Type B pancreatic cell (in vitro differentiated cells): ENCODE measurements at places on chromosomes 7 and 10.

DNA sequence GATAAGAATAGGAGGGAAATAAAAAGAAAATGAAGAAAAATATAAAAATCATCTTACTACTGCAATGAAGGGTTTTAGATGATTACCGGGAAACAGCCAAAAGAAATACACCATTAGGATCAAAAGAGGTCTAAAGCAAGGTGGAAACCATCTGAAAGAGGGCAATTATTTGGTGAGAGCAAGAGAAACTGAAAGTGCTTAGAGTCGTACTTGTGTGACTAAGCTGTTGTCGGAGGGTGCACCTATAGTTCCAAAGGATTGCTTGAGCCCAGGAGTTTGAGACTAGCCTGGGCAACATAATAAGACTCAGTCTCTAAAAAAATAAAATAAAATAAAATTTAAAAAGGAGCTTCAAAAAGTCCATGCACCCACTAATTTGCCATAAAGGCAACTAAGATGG, 169.5 kb downstream of the DKK1 start:
- DNase-seq = no peak

DNA sequence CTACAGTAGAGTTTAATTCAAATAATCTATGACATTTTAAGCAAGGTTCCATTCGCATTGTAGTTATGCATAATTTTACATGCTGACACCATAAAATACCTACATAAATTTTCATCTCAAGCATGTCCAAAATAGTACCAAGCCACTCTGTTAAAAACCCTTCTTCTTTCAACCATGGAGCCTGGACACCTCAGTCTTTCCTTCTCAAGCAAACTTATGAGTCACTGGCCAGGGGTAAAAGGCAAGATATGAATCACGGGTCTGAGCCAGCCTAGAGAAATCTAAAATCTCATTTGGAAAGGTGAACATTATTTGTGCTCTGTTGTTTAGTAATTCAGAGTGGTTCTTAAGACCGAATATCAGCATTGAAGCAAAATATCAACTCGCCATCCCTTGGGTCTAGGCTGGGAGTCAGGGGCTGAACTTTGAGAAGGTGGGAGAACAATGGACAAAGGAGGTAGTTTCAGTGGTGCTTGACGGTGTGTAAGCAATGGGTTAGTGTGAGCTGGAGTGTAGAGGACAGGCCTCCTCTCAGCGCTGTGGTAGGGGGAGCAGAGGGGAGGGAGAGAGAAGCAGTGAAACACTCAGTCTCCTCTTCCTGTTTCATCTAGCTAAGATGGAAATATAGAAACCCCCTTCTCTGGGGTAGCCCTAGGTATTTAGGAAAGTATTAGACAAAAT, 19.1 kb upstream of the GPAM start:
- DNase-seq = no peak

DNA sequence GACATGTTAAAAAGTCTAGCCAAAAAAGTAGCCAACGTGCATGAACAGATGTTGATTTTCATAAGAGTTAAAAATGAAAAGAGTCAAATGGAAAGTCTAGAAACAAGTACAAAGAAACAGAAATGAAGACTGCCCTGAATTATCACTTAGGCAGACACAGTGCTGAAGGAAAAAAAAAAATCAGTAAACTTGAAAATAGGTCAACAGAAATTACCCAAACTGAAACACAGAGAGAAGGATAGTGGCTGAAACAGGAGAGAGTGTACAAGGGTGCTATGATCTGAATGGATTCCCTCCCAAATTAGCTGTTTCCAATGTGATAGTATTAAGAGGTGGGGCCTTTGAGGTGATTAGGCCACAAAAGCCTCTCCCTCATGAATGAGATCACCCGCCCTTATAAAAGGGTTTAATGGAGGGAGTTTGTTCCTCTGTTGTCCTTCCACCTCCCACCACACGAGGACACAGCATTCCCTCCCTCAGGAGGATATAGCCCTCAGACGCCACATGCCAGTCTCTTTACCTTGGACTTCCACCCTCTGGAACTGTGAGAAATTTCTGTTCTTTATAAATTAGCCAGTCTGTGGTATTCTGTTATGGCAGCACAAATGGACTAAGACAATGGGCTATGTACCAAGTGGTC, 249.7 kb downstream of the AHR start:
- DNase-seq = no peak

DNA sequence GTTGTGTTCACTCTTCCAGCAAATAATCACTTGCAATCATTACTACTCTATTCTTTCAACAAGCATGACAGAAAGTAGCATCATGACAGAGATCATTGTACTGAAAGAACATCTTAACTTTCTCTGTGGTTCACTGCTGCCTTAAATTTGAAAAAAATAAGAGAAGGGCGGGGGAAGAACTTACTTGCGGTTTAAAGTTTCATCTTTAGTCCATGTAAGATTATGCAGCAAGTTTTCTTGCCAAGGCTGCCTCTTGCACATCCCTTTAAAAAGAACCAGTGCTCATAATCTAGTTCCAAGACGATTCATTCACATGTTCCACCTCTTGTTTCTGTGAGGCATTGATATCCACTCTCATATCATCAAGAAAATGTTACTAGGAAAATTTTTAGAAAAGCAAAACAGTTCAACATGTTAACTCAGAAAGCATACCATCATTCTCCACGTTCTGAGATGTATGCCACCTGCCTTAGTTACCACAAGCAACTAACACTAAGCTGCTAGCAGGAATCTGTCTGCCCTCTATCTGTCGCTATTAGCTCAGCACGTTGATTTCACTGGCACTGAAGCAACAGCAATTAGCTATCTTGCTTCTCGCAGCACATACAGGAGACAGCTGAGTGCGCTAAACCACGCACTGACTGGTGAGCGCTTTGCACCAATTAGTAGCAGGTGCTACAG, at the start of gene PCDH15:
Gene PCDH15 (minus strand): TSS at position 491 of the 681 bp plus-strand sequence. CDS start 136,969 bp downstream, outside the sequence.
- no peak for DNase-seq

GRCh38 chr7:151462306-151462779, 22.4 kb upstream of the CRYGN start:
- no peak for DNase-seq

- DNase-seq = no peak
These were observed 225.5 kb downstream of the DOCK4 start for GRCh38 chr7:111980725-111981124.
